Activated T-cell treated with anti-CD3 and anti-CD28 coated beads, Interleukin-2, amount 50 U/mL, for 1 hour (primary cell): ENCODE measurements at places on chromosomes 12 and 14.

- no peak for DNase-seq
Observed at GRCh38 chr12:117513353-117513752, 151.9 kb upstream of the NOS1 start.

- no peak for DNase-seq
Observed at GRCh38 chr12:79897617-79898016, 37.3 kb downstream of the PPP1R12A start.

DNA sequence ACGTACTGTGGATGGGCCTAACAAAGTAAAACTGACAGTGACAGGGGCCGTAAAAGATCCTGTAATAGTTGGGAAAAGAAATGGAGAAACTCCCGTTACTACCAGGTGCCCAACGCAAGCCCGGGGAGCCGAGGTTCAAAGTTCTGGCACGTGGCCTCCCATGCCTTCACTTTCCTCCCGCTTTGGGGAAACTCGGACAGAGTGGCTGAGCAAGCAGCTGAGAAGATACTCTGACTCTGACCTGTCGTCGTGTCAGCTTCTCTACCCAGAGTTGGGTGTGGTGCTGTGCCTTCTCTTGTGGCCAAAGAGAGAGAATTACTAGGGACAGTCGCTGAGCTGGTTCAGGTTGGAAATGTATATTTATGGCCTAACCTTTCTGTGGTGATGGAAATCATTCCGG is 1.7 kb downstream of the B4GALNT3 start:
- no peak for DNase-seq

DNA sequence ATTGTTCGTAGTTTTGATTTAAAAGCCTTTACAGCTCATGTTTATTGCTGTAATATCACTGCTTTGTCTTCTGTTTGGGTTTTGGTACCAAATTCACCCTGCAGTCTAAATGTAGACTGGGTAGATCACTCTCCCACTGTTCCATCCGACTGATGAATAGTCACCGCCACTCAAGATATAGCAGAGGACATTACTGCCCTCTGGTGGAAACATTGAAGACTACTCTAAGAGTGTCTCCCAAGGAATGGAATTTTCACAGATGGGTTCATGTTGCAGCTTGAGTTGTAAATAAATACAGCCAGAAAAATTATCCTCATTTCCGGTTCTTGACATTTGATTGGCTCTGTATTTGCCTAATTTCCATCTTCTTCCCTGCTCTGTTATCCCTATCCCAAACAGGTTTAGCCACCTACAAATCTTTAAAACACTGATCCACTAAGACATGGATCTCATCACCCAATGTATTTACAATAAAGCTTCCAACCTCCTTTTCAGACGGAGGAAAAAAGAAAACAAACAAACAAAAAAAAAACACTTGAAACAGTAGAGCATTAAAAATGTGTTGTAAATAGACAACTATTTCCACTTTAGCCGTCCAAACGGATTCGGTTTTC is 198.3 kb upstream of the CPNE8 start:
- DNase-seq, result no peak

DNA sequence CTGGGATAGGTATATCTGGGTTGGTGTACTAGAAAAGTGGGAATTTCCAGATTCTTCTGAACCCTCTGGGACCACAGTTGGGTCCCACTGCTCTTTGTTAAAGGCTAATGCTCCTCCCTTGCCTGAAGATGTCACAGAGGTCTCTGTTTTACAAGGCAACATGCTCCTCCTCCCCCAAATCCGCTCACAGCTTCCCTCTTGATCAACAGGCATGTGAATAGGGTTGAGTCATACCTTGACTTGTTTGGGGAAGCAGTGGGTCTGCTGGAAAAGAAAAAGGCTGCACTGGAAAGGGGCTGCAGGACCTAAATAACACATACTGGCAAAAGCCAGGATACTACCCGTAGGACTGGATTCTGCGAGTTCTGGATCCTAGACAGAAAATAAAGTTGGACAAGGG is 165.4 kb upstream of the TMEM260 start:
- no peak for DNase-seq

DNA sequence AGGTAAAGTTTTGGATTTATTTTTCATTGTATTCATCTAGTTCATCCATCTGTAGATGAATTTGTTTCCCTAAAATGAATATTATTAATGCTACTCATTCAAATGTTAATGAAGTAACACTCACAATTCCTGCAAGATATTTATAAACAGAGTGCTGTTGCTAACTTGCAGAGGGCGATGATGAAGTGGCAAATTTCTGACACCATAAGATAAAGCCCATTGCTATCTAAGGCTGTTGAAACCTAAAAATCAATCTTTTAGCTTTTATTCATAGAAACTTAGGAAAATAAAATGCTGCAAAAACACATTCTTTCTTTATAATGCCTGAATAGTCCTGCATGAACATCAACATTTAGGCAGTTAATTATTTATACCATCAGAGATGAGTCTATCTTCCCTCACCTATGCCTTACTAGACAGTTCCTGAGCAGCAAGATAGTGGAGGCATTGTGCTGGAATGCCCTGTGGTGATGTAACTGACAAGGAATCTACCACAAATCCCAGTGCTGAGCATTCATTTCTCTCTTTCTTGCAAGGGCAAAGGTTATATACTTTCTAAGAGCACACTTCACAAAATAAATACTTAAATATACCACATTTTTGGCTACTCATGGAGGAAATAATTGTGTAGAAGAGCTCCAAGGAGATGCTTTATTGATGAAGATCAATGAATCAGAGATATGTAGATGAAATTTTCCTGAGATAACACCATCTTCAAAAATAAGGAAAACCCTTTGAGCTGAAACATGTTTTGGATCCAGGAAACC is 57.6 kb downstream of the LMNTD1 start:
- no peak for DNase-seq

DNA sequence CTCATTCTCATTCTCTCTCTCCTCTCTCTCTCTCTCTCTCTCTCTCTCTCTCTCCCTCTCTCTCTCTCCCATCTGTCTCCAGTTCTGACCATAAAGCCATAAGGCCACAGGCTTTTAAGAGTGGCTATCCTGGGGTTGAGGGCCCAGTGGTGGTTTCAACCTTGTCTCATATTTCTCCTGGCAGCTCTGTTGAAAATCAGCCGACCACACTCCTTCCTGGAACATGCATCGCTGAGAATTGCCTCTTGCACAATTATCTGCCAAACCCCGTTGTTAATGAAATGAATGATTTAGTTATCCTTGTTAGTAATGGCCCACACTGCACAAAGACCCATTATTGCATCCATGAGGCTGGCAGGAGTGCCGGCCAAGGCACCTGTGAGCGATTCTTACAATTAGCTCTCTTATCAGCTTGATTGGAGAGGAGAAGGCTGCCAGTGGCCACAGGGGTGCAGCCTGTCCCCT is 30.4 kb upstream of the KCNA5 start:
- DNase-seq, result no peak

DNA sequence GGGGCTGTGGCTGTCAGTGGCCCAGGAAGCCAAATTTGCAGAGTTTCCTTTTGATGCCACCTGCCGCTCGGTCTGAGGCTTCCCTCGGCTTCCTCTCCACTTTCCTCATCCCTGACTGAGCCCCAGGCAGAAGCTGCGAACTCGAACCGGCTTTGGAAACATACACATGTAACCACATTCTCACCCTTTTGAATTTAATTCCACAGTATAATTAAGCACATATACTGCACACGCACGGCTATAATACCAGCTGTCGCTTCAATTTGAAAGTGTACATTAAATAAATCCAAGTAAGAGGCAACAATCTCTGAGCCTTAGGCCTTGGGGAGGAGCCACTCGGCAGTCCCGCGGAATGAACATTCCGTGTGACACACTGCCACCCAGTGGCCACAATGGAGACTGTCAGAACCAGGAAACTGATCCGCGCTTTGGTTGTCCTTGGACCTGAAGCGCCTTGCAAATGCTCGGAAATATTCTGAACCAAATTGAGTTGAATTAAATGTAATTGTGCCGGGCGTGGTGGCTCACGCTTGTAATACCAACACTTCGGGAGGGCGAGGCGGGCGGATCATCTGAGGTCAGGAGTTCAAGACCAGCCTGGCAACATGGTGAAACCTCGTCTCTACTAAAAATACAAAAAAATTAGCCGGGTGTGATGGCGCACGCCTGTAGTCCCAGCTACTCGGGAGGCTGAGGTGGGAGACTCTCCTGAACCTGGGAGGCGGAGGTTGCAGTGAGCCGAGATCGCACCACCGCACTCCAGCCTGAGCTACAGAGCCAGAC is 117.9 kb upstream of the TMPO start:
- DNase-seq, result peak; percentile 82

- DNase-seq, result no peak
Observed at GRCh38 chr12:100553936-100554335, 19.5 kb upstream of the GAS2L3 start.

GRCh38 chr12:26524862-26525465 is 308.0 kb downstream of the ITPR2 start:
- DNase-seq, result no peak

DNA sequence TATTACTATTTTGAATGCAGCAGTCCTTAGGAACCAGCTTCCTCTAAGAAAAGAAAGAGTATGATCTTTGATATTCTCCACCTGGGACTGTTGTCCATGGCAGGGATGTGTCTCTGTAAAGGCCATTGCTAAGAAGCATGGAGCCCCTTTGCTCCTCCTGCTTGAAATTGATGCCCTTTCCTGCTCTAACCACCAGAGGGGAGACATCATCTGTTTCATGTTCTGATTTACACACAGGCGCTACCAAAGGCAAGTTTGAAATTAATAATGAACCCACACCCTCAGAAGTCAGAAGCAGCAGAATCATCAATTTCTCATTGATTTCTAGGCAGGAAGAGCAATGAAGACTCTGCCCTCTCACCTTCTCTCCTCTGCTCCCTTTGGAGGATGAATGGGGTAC is 253.8 kb downstream of the RMST start:
- no peak for DNase-seq

DNA sequence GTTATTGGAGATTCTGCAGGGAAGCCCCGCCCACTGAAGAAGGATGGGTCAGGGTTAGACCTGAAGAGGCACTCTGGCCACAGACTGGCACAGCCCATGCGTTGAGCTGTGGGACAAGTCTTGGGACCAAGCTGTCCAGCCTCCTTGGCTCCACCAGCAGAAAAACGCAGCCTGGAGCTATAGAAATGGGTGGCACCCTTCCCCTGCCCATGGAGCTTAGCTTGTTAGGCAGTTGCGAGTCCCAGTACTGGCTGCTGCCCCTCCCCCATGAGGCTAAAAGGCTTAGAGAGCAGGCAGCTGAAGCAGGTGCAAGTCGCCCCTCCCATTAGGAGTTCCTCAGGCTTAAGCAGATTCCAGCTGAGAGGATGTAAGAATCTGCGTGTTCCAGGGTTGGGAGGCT is 1124.0 kb upstream of the TMEM132C start:
- no peak for DNase-seq

- DNase-seq, result no peak
Observed at GRCh38 chr12:65918021-65918420, 93.7 kb downstream of the HMGA2 start.

- no peak for DNase-seq
Observed at GRCh38 chr12:98274430-98275130, 240.8 kb upstream of the TMPO start.

DNA sequence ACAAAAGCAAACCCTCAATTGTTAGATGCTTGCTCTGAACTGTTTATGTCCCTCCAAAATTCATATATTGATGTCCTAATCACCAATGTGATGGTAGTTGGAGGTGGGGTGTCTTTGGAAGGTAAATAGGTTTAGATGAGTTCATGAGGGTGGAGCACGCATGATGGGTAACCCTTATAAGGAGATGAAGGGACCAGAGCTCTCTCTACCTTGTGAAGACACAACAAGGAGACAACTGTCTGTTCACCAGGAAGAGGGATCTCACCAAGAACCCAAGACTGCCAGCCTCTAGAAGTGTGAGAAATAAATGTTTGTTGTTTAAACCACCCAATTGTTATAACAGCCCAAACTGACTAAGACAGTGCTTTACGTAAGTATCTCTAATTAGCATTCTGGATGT is 27.0 kb downstream of the DHRS2 start:
- DNase-seq, result no peak

DNA sequence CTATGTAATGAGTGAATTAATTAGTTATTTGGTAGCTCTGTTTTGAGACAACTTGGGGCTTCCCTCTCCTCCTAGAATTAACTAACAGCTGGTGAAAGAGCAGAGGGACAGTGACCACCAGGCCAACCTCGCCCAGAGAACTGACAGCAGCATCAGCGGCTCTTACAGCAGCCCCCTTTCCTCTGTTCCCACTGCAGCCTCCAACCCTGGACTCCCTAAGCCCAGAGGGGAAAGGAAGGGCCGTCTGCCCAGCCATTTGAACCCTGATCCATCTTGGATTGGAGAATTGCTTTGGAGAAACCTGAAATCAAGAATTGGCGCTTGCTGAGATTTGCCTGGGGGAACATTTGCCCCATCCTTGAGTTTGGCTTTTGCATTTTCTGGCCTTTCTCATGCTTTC is 45.5 kb downstream of the B4GALNT3 start:
- no peak for DNase-seq

- DNase-seq, result no peak
Observed at GRCh38 chr12:93762912-93763553, 85.9 kb downstream of the CRADD start.

GRCh38 chr14:102046337-102047278 is 40.2 kb downstream of the HSP90AA1 start:
- peak; percentile 29 for DNase-seq

DNA sequence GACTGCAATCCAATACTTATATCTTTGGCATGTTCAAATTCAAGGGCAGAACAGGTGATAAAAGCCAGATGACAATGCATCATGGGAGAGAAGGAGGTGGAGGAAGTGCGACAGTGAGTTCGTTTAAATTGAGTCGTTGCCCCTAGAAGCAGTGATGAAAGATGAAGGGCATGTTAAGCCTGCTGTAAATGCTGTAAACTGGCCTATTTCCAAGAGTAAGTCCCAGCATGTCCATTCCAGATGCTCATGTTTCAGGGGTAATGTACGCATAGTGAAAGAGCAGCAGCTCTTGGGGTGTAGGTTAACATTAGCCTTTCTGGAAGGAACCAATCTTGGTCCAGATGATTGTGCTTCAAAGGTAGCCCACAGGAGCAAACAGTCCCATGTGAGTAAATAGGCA is 97.1 kb downstream of the C2CD5 start:
- no peak for DNase-seq
